Activated T-cell treated with anti-CD3 and anti-CD28 coated beads, Interleukin-2, amount 50 U/mL, for 4 hours (primary cell): ENCODE measurements at places on chromosomes 3 and 15.

DNA sequence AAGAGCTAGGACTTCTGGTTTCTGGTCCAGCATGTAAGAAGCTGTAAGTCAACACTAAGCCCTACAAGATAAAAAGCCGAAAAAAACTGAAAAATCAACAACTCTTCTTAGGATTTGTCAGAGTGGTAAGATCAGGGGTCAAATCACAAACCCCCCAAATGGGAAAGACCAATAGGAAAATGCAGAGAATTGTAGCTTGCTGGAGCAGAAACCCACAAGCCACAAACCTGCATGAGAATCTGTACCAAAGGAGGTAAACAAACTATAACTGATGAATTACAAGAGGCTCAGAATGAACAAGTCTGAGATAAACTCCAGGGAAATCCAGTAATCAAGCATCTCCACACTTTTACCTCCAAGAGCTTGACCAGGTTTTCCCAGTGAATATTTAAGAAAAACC is 36.0 kb downstream of the RFX7 start:
- no peak for DNase-seq

GRCh38 chr15:77454951-77455350 is 34.3 kb downstream of the HMG20A start:
- DNase-seq = no peak

- DNase-seq = no peak
Measured at GRCh38 chr15:22262613-22263020, 182.3 kb downstream of the OR4M2 start.

- no peak for DNase-seq
Measured at GRCh38 chr3:172286548-172287148, 161.6 kb downstream of the GHSR start.

DNA sequence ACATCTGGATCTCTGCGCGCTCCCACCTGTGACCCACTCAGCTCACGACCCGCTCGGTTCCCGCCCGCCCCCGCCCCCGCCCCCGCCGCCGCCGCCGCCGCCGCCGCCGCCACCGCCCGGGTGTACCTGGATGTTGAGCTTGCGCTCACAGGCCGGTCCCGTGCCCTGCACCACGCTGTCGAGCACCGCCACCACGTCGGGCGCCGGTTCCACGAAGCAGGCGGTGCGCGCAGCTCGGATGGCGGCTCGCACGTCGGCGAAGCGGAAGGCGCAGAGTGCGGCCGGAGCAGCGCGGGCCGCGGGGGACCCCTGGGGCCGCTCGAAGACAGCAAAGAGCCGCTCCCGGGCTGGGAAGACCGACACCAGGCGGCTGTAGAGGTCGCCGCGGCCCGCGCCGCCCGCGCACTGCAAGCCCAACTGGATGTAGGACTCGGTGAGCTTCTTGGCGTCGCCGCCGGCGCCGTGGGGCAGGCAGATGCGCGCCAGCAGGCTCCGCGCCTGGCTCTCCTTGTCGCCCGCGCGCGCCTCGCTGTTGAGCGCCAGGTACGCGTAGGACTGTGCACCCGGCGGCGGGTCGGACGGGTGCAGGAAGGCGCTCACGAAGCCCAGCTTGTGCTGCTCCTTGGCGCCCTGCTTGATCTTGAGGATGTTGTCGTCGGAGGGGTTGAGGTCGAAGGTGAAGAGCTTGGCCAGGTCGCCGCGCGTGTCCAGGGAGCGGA is 1.1 kb downstream of the PLXND1 start:
- peak; percentile 41 for DNase-seq

- DNase-seq = no peak
Measured at GRCh38 chr3:12235691-12236090, 53.2 kb upstream of the PPARG start.

GRCh38 chr3:196604548-196604947 is 34.9 kb upstream of the NRROS start:
- peak; percentile 57 for DNase-seq

DNA sequence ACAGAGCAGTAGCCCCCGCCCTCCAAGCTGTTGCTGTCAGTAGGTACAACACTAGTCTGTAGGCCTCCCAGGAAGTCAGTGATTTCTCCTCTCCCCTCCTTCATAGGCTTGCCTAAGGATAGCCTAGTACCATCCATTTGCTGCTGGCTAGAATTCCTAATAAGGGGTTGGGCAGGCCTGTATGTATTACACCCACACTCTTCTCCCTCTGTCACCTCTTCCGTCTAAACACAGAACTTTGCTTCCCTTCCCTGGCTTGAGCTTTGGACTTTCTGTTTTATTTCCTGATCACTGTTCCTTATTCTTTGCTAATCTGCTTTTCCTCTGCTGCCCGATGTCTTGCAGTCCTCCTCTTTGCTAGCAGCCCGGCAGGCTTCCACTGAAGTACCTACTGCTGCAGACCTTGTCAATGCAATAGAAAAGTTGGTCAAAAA is 93.4 kb upstream of the UMPS start:
- DNase-seq = no peak

- no peak for DNase-seq
Measured at GRCh38 chr3:58704745-58705144, 38.2 kb upstream of the FAM3D start.

DNA sequence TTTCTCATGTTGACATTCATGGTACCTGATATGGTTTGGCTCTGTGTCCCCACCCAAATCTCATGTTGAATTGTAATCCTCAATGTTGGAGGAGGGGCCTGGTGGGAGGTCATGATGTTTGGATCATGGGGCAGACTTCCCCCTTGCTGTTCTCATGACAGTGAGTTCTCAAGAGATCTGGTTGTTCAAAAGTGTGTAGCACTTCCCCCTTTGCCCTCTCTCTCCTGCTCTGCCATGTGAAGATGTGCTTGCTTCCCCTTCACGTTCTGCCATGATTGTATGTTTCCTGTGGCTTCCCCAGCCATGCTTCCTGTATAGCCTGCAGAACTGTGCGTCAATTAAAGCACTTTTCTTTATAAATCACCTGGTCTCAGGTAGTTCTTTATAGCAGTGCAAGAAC is 3.3 kb upstream of the UBL7 start:
- DNase-seq = no peak

DNA sequence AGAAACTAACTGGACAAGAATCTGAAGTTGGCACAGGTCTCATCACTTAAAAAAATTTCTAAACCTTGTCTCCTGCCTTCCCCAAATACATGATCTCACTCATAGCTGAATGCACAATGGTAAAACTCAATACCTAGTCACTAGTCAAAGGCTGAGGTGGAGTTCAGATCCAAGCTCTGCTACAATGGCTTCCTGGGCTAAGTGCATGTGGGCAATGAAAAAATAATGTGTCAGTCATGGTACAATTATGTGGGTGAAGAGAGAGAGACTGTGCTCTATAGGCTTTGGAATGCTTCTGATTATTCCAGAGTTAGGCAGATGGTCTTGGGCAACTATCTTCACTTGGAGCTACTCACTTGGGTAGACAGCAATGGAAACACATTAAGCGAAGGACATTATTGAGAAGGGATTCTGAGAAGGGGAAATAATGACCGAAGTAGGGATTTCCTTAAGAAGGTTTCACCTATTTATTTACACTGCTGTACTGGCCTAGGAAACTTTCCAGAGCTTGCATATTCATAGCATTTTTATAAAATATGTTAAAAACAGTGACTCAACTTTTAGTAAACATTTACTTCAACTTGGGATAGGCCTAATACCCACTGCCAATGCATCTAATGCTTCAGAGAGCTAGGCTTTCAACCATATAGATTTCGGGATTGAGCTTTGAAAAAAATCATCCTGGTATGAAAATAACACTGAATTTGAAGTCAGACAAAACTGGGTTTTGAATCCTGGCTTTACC is 58.7 kb upstream of the PLXND1 start:
- DNase-seq = no peak

DNA sequence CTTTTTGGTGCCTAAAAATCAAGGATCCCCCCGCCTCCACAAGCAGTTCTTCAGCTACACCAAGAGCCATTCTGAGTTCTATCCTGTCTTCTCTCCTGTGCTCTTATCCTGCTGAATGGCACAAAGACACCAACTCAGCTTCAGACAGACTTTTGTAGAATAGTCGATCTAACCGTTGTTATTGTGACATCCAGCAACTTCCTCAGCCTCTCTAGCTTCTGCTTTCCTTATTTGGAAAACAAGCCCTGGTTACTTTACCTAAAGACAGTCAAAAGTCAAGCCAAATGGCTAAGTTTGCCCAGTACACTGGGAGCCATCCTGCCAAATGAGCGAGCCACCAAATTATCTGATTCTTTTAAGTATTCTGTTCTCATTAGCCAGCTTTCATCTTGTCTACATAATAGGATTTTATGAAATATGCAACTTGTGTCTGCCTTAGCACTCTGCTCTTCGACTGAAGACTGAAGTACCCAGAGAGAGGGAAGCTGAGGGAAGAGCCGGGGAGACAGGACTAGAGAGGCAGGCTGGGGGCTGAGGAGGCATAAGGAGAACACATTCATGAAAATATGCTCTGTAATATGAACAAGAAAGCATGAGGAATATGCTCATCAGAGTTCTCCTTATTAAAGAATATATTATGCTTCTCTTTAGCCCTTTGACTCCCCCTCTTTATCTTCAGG is 35.1 kb downstream of the LYZL4 start:
- no peak for DNase-seq

DNA sequence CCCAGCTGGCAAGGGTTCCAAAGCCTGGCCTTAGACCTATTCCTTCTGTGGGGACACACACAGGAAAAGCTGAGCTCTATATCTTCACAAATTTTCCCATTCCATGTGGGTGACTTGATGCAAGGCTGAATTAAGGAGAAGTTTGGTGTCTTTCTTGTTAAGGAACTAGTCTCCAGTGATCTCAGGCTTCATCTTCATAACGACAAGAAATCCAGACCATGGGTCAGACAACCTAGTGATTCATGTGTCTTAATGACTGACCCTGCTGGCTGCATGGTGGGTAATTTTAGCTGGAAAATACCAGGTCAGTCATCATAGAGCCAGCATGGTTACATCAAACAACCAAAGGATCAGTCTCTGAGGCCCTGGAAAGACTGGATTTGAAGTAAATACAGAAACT is 112.7 kb upstream of the SLC4A7 start:
- no peak for DNase-seq

GRCh38 chr15:69744391-69745162 is 292.0 kb downstream of the RPLP1 start:
- no peak for DNase-seq

GRCh38 chr15:29681946-29682345 is 140.3 kb downstream of the TJP1 start:
- no peak for DNase-seq

DNA sequence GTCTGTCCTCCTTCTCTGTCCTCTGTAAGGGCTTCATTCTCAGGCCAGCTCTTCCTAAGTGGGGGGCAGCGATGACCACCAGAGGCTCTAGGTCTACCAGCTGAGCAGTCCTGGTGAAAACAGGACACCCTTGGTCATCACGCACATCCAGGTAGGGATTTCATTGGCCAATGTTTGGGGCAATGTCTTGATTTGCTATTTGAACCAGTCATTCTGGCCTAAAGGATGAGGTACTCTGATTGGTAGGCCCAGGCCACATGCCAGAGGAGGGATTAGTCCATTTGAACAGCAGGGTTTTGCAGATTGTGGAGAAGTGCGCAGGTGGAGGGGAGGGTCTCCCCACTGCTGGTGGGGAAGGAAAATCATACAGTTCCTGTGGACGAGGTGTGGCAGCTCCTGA is 57.3 kb downstream of the PLXNA1 start:
- no peak for DNase-seq

GRCh38 chr3:53753518-53754183 is 92.6 kb downstream of the CHDH start:
- DNase-seq = no peak

DNA sequence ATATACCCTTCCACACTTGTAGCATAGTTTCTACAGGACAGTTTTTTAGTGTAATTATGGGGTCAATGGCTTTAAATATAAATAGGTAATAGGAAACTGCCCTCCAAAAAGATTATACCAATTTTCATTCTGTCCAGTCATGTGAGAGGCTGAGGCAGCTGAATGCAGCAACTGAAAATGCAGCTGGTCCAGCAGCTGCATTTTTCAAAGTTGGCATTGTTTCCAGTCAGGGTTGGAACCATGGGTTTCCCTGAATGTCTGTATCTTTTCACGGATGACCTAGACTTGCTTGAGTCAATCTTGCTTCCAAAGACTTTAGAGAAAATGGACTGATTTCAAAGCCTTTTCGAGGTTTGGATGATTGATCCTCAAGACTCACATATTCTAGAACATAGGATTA is 9.9 kb upstream of the KNL1 start:
- DNase-seq = no peak

DNA sequence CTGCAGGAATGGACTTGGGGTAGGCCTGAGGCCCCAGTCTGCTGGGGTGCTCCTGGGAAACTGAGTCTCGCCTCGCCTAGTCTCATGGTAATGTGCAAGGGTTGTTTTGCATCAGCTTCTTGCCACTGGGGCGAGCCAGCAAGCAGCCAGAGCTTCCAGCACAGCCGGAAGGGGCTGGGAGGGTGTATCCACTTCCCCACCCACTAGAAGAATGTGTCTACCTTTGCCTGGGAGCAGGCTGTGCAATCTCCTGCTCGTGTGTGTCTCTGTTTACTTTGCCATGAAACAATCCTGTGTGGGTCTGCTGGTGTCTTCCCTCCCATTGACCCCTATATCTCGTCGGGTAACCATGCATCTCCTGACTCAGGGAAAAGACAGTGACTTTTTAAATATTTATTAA is 21.8 kb upstream of the ERICH6 start:
- DNase-seq = no peak

DNA sequence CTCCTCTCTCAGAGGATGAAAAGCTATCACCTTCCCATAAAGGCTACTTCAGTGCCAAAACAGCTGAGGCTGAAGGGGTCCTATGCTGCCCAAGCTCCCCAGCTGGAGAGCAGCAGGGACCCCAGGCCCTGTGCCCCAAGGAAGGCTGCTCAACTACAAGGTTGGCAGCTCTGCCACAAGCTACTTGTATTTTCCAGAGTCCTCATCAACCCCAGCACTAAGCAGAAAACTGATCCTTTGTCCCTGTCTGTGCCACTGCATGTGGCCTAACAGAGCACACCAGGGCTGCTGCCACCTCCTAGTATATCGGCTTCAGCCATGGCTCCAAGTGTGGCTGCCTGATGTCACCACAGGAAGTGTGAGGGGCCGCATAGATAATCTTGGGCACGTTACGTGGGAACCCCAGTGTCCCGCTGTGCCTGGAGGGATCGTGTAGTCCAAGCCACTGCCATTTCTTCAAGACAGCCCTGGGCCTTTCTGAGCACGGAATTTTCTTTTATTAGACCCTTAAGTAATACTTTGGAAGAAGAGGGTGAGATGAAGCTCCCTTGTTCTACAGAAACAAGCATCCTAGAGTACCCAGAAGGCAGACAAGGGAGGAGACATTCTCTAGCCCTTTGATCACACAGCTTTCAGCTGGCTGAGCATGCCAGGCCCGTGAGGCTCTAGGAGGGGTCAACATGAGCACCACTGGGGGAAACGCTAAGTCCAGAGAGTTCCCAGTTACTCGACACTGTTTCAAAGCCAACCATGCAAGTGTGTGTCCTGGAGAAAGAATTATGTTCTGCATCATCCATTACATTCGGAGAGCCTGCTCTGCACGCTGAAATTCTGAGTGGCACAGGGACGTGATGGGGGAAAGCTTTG is 60.7 kb downstream of the CAPN7 start:
- no peak for DNase-seq

DNA sequence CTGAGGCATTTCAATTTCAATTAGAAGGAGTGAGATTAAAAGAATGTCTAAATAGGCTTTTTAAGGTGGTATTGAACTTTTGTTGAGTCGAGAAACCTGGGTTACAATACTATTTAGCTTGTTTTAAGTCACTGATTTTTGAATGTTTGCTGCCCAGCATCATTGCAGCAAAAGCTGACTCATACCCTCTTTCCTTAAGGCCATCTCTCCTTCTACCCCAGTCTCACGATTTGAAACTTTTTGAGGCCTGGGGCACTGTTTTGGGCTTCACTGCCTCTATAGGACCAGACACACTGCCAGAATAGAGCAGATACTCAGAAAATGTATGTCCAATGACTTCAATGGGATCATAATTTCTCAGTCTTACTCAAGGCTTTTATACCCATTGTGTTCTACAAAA is 319.6 kb upstream of the TGFBR2 start:
- DNase-seq = no peak
